ENCODE measurements at places on chromosomes 12 and 14. TPM values are rescaled to one million over a fixed set of nuclear protein-coding genes. Genes with fewer than 3 reads are reported as not detected.

Gene KRT79
- 0.28 TPM for total RNA-seq

Gene SIX1
- total RNA-seq, result 9.4 TPM

Gene EPYC
- not detected for total RNA-seq

Gene KRT3
- total RNA-seq, result 0.24 TPM

Gene ASCL1
- total RNA-seq, result not detected

Gene MAP3K12
- total RNA-seq, result 14.7 TPM

Gene MFAP5
- total RNA-seq, result 18.9 TPM

Gene CD27
- not detected for total RNA-seq

Measured in PC-9 (cell line).